ENCODE measurements at places on chromosomes 1 and 21.
A peak's percentile ranks its signal among the peaks of the same experiment; 100 is the strongest.

GRCh38 chr1:232142403-232143314 lies 487.3 kb downstream of the SIPA1L2 start:
- DNase-seq, result no peak

DNA sequence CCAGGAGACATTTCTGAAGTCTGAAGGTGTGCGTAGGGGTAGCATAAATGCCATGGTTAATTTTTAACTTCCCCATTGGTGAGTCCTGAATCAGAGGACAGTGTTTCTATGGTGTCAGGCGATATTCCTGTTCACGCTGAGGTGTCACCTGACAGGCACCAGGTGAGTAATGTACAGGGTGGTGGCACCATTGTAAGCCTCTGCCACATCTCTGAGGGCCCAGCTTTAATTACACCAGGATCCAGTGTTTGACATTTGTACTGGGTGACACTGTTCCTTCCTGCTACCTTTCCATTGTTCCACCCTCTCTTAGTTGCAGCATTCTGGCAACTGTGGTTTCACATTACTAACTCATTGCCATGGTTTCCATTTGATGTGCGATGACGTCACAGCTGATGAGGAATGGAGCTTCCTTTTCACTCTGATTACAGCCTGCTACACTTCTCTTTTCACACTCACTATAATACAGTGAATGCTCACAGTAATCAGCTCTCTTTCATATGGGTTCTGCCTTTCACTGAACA lies 40.6 kb upstream of the MARK1 start:
- peak; percentile 44 for DNase-seq

- DNase-seq, result no peak
Observed at GRCh38 chr1:19811206-19811851, 3.8 kb downstream of the RNF186 start.

DNA sequence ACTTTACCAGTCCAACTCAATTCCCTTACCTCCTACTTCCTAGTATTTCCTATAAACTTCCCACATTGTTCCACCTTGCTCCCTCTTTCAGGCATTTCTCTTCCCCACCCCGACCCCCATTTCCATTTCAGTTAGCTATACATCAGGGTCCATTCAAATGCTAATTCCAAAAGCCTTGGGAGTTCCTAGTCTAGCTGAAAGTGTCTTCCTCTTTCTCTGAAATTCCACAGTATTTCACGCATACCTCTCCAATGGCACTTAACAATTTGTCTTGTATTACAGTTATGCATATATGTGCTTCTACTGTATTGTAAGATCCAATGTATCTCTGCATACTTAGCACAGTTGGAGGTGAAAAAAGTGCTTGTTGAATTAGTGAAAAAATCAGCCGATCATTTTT lies 94.9 kb downstream of the ZNF644 start:
- no peak for DNase-seq

GRCh38 chr21:24897883-24898282 lies 709.4 kb downstream of the MRPL39 start:
- no peak for DNase-seq

- DNase-seq, result no peak
Observed at GRCh38 chr1:207097871-207098324, 6.1 kb upstream of the C4BPA start.

DNA sequence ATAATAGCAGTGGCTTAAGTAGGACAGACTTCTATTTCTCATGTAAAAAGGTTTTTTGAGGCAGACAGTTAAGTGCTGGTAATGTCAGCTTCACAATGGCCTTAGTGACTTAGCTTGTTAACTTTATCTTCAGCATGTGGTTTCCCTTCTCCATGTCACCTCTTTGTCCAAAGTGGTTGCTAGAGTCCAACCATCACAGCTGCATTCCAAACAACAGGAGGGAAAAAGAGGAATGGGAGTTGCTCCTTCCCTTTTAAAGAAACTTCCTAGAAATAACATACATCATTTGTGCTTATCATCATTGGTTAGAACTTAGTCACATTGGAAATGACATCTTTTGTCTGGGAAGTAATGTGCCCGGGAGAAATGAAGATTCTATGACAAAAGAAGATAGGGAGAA lies 9.9 kb downstream of the GSTM5 start:
- DNase-seq, result no peak

- DNase-seq, result no peak
Observed at GRCh38 chr1:234533034-234533891, 54.3 kb upstream of the TARBP1 start.

- DNase-seq, result no peak
Observed at GRCh38 chr1:24929398-24930259, 447 bp downstream of the RUNX3 start.

DNA sequence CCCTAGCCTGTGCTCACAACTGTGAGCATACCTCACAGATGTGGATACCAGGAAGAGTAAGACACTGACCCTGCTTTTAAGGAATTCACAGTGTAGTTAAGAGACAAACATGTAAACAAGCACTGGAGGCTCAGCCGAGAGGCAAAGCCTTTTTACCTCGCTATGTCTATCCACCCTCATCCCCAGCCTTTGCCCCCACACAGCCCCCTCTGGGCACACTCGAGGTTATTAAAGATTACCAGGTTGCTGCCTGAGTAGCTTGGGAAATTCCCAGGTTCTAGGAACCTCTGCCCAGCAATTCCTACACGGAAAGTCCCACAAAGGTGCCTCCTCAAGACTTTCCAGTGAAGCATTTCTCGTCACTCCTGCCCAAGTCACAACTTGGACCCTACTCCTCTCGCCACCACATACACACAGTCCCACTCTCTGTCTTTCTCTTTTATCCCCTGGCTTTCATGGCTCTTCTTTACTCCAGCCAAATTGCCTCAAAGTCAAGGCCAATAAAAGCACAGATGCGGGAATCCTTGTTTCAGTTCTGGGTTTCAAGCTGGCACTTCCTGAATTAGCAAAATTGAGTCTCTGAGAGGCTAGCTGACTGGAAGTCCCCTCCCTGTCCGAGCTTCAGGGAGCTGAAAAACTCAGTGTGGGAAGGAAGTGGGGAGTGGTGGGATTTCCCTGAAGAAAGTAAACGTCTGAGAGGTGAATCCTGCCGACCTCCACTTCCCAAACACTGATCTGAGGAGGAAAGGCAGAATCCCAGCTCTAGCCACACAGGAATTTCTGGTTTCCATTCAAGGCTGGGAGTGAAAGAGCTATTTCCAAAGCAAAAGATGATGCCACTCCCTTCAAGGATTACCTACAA lies 7.6 kb downstream of the DENND2D start:
- no peak for DNase-seq

- DNase-seq, result no peak
Observed at GRCh38 chr1:44220001-44220751, 6.9 kb downstream of the DMAP1 start.

GRCh38 chr1:170967042-170967910 lies 31.9 kb downstream of the MROH9 start:
- DNase-seq, result peak; percentile 18

DNA sequence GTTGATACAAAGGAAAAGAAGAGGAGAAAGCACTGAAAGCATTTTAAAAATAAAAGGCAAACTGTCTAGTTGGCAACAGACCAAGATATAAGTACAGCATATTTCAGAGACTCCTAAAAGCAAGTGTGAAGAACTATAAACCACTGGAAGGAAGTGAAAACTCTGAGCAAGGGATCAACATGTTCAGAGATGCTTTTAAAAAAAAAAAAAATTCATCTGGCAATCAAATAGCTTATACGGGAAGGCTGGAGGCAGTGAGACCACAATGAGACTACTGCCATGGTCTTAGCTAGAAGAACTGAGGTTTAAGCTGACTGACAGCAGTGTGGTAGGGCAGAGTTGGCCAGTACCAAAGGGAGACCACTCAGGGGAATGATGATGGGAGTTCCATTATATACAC lies 124.3 kb downstream of the VAV3 start:
- DNase-seq, result no peak

DNA sequence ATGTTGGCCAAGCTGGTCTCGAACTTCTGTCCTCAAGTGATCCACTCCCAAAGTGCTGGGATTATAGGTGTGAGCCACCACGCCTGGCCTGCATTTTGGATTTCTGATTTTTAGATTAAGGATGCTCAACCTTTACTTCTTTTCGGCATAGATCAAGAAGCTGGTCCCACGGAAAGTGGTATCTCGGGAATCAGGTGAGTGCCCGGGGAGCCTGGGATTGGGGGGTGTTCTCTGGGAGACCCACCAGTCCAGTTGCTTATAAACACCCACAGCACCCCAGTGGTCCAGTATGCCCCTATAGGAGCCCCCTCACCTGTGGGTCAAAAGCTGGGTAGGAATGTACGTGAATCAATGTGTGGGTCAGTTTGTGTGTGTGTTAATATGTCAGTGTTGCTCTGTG lies 3.2 kb downstream of the SH3D21 start:
- DNase-seq, result no peak

- DNase-seq, result no peak
Observed at GRCh38 chr1:19416921-19417470, 68.3 kb downstream of the CAPZB start.

DNA sequence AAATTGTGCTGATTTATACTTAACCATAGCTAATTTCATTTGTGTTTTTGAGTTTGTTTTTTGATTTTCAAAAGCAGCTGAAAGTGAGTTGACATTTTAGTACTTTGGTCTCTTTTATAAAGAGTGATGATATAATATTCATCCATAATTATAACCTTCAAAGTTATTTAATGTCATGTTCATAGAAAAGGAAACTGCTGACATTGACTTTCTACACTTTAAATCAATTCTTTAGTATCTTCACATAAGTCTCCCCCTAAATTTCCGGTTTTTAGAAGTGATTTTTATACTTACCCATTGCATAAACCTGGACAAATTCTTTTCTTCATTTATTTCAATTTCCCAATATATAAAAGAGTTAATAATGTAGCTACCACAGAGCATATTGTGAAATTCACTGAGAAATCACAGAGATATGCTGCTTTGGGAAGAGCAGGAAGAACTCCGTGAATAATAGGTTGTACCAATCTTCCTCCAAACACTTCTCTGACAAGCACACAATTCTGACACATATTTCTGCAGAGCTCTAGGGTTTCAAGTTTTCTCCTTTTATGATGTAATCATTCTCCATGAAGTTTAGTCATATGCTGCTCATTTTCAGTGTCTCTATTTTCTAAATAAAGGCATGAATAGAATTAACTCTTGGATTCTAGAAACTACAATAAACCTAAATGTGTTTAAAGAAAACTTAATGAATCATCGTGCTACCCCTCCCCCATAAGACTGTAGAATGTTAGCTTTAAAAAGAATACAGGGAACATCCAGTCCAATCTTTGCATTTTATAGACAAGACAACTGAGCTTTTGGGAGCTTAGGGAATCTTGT lies 25.6 kb upstream of the CDC42BPA start:
- DNase-seq, result no peak

DNA sequence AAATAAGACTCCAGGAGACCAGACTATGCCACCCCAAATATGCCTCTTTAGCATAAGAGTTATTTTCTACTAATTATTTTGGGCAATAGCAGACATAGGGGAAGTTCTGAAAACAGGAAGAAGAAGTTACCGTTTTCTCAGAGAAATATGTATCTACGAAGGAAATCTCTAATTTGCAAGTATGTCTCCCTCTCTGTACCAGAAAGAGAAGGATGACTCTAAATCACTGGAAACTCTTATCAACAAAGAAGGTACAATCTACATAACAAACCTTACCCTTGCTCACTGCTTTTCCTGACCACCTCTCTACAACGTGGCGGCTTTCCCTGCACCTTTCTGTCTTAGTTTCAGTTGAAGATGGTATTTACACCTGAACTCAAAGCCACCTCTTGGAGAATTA lies 49.0 kb downstream of the OMA1 start:
- no peak for DNase-seq

DNA sequence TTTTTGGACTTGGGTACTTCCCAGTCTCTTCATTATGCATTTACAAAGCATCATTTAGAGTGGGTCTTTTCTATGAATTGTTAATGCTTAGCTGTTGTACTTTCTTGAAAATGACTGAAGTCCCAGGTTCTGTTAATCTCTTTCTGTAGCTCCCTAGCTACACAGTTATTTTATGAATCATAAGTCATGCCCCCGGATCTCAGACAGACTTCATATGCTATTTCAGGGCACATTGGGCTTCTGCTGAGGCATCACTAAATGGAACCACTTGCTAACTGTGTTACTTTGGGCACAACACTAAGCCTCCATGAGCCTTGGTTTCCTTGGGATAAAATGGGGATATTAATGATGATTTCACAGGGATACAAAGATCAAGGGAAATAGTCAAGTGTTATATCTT lies 55.5 kb upstream of the RBM15 start:
- no peak for DNase-seq

DNA sequence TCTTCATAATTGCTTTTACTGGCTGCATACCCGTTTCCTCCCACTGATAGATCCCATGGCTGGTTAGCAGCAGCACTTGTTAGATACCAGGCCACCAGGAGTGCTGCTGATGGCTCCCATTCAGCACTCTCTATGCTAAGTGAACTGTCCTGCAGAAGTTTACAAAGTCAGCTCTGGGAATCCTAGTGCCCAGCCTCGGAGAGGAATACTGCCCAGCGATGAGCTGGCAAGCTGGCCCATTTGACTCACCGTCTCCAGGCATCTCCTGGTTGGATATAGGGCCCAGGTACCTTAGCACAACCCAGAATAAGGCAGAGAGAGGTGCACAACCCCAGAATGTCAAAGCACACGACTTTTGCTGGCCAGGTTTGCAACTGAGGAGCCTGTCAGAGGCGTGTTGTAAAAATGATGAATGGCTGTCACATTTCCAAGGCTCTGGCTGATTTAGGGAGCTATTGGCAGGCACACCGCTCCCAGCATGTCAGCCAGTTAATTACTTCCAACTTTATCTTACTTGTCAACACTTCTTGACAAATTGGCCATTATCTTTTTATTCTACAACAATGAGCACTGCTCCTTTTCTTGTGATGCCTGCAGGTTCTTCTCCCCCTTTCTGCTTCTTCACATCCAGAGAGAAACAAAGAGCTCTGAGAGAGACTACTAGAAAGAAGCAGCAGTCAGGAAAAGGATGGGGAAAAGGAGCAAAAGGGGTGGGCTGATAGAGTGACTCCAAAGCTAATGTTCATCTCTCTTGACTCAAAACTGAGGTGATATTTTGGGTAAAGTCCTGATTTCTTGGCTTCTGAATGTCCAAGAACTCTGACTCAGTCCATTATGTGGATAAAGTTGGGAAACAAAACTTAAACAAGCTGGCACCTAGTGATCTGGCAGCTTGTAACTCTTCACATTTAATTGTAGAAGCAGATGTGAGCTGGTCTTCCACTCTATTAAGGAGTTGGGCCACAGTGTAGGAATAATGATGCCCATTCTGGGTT lies 10.8 kb upstream of the ANGPTL7 start:
- DNase-seq, result no peak

GRCh38 chr1:98260839-98261238 lies 340.0 kb upstream of the DPYD start:
- no peak for DNase-seq

GRCh38 chr1:247487057-247487456 lies 29.2 kb upstream of the OR2B11 start:
- no peak for DNase-seq

DNA sequence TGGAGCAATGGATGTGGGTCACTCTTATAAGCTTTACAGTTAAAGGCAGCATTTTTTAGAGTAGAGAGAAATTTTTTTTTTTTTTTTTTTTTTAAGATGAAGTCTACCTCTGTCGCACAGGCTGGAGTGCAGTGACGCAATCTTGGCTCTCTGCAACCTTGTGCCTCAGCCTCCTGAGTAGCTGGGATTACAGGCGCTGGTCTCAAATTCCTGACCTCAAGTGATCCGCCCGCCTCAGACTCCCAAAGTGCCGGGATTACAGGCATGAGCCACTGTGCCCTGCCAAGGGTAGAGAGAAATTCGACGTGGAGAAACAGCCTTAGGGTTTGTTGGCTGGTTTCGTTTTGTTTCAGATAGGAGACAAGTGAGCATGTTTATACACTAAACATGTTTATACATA lies 594.2 kb upstream of the ADAMTS5 start:
- no peak for DNase-seq

All from right renal pelvis (tissue), 4 donors.